ENCODE measurements at places on chromosomes 2 and 18.
A peak's percentile ranks its signal among the peaks of the same experiment; 100 is the strongest.

- DNase-seq: no peak
Measured at GRCh38 chr18:12939162-12939561, 8.6 kb upstream of the SEH1L start.

GRCh38 chr2:159290289-159290907 lies 3.9 kb upstream of the WDSUB1 start:
- no peak for DNase-seq

DNA sequence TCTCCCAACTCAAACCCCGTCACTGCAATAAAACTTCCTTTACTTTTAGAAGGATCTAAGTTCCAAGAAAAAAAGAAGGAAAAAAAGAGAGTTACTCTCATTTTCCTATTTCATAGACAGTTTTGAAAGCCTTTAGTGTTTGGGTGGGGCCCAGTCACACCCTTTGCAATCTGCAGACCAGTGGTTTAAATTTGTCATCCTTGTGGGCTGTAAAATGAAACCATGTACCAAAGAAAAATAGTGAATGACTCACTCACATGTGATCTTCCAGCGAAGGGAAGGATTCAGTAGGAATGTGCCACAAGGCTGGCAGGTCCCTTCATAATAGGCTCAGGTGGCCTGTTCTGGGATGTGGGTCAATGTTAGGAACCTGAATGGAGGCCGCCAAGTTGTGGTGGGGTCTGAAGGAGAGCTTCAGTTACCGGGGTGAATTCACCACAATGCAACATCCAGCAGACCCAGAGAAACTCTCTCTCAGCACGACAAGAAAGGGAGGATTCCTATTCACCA lies 28.3 kb downstream of the ANXA4 start:
- no peak for DNase-seq

DNA sequence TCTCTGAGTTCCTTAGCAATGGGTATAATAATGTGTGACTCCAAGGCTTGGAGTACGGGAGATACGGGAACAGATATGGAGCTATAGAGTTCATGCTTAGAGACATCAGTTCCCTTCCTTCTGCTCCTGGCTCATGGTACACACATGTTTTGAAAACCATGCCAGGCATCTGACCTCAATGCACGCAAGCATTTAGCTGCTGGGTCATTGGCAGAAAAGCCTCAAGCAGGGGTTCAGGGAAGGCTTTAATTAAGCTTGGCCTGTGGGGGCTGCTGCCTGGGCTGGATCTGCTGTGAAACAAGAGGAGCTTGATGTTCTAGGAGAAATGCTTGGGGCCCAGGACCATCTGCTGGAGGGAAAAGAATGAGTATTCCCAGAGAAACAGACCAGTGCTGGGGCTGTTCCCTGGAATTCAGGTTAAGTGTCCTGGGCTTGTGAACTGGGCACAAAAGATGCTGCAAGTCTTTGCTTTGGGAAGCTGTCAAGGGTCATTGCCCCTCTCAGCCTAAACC lies 3.2 kb downstream of the ALLC start:
- no peak for DNase-seq

- DNase-seq: no peak
Measured at GRCh38 chr2:237653776-237654558, 26.6 kb downstream of the LRRFIP1 start.

DNA sequence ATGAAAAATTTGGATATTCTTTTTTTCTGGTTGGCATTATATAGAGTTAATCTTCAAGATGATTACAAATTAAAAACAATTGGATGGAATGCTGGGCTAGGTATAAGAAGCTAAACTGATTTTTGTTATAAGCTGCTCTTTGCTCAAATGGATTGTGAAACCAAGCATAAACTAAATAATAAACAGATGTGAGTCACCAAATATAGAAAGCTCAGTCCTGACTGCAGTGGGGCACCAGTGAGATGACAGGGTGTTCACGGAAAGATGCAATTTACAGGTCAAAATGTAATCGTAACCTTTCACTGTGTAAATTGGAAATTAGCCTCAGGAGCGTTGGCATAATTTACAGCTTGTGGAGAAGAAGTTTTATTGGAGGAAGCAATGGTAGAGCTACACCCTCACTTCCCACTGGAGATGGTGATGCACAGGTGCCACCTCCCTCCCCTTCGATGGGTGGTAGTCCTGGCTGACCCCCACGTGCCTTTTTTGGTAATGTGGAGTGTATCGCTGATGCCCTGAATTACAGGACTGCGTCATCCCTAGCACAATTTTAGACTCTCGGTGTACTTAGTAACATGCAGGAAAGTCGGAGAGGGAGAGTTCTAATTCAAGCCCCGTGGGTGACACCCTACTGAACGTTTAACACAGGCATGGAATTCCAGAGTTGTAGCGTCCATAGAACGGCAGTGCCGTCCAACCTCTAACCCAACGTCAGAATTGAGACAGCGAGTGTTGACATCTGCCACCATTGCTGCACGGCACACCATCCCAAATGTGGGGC lies 73.9 kb upstream of the NFATC1 start:
- DNase-seq: peak; percentile 8

GRCh38 chr2:150889141-150889540 lies 372.5 kb downstream of the RBM43 start:
- no peak for DNase-seq

DNA sequence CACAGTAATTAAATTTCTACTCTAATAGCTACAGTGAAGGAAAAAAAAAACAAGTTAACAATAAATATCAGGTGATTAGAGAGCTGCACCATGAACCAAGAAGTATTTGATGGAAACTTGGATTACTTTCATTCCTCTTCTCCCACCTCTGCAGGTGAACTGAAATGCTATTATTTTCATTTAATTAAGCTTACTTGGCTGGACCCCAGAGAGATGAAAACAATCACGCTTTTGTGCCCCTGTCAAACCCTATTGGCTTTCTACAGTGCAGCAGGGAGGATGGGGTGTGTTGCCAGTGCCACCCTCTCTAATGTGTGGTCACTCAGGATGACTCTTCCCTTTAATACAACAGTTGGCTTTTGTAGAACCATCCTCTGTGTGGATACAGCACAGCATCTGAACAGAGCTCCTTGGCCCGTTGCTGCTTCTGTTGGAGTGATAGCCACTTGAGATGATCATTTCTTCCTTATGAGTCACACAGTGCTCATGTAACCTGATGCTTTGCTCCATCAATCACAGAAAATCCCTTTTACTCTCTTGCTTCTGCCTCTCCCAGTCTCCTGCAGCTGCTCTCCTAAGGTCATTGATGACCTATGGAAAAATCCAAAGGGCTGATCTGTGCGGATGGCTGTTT lies 5.5 kb upstream of the ARL4C start:
- no peak for DNase-seq

DNA sequence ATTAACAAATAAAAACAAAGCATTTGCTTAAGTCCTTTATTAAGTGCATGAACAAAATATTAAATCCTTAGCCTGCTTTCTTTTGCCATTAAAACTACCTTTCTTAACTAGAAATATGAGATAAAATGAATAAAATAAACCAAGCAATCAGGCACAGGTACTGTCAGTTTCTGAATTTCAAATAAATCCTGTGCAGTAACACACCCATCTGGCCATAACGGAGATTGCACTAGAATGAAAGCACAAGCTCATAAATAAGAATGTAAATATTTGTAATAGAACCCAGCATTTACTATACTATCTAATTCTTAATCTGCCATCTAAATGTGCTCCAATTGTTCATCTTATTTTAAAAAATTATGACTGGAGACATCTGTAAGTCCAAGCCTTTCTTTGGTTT lies 31.9 kb downstream of the PRKRA start:
- DNase-seq: no peak

GRCh38 chr2:24538720-24539119 lies 47.7 kb downstream of the NCOA1 start:
- no peak for DNase-seq

DNA sequence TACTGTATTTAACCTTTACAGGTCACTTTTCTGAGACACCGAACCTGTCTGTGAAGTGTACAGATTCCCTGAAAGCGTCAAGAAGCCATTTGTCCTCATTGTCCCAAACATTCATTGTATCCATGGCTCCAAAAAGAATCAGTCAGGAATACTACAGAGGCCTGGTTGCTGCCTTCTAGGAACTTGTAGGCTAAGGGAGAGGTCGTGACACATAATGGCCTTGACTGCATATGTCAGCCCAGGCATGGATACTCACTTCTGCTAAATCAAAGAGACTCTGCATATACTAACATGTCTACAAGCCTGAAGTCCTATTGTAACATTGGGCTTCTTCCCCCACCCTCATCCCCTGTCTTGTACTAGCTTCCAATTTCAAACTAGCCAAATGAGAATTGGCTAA lies 40.2 kb downstream of the ONECUT2 start:
- DNase-seq: no peak

DNA sequence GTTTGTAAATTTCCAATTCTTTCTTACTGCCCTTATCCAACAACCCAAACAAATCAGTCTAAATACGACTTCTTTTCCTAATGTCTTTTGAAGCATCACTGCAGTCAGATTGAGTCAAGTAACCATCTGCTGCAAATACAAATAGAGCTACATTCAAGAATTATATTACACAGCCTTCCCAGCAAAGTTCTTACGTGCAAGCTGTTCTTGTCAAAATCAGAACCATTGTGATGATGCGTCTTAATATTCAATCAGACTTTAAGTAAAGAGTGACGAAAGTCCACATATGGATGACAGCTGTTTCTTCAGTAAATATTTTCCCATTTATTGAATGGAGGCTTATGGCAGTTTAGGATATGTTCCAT lies 943.8 kb downstream of the LRP1B start:
- no peak for DNase-seq

DNA sequence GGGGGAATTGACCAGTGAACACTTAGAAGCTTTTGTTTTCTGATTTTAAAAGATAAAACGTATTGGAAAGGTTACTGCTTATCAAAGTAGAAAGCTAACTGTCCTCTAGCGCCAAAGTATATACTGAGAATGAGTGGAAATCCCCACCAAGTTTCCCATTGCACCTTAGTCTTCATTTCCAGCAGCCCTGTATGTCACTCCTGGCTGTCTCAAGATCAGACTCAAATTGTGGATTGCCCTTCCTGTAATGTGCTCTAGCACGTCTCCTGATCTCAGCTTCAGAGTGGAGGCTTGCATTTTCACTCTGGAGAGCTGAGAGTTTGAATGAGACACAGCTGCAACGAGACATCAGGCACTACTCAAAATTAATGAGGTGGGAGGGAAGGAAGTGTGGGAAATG lies 26.6 kb downstream of the MFF start:
- no peak for DNase-seq

DNA sequence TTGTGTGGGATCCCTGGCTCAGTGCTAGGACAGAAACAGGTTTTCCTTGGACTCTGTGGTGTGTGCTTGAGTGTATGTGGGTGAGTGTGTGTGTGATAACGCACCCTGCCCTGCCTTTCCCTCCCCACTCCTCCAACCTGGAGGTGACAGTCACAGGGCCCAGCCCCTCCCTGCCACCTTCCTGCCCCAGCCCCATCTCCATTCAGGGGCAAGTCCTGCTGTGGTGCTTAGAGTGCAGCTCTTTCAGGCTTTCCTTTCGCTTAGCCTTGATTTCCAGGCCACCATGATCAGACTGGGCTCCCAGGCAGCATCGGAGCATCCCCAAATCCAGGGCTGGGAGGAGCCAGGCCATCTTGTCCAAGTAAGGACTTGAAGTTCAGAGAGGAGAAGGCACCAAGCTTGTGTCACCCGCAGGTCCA lies 185.2 kb downstream of the ZFP36L2 start:
- no peak for DNase-seq

GRCh38 chr2:58195662-58196061 lies 45.5 kb downstream of the FANCL start:
- DNase-seq: no peak

DNA sequence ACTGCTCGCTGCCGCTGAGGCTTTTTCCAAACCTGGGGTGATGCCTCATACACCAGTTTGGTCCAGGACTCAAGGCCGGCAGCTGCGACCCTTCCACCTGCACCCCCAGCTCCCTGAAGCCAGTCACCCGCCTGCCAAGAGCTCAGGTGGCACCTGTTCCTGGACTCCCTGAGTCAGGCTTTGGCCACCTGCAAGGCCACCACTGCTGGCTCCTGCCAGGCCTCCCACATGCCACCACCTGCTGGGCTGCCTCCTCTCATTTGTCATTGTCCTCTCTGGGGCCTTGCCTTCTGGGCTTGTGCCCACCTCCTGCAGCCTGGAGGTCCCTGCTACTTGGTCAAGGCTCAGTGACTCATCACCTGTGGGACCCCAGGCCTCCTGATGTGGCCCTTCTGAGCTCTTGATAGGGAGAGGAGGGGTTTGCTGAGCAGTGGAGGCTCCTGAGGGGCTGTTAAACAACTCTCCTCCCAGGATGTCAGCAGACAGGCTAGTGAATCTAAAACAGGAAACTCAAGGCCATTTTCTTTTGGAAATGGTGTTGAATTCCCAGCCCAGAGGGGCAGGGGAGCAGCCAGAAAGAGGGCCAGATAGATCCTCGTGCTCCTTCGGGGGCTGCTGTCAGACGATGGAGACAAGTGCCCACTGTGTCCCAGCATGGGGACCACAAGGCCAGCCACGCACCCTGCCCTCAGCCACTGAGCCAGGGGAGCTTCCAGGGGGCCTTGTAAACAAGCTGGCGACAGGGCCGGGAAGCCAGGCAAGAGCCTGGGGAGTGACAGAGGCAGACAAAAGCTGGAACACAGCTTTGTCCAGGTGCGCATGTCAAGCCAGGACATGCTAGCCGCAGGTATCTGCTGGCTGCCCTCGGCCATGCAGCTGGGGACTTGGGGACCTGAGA lies 416.8 kb downstream of the LRATD1 start:
- no peak for DNase-seq

GRCh38 chr2:86413296-86414094 lies 27.7 kb upstream of the KDM3A start:
- DNase-seq: no peak

DNA sequence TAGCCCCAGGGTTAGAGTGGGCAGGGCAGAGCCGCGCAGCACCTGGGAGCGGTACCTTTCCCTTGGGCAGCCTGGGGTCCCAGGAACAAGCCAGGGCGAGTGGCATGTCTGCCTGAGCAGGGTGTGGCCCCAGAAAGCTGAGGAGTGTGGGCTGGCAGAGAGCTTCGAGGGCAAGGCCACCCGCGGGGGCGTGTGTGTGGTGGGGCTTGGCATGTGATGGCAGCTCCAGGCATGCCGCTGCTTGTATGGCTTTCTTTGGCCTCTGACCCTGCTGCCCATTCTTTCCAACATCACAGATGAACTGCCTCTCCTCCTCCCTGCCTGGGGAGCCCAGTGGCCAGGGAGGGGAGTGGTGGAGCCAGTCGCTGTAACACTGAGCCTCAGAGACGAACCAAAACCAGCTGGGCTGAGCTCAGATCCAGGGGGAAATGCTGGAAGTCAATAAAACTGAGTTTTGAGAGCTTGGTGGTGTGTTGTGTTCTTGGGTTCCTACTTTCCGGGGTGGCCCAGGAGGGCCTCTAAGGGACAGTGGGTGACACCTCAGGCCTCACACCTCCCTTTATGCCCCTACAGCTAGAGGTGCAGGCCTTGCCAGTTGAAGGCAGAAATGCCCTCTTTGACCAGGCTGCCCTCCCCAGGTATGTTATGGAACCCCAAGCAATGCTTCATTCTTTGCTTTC lies 7.4 kb downstream of the DNAJB2 start:
- peak; percentile 69 for DNase-seq

- no peak for DNase-seq
Measured at GRCh38 chr2:237092920-237093781, 7.5 kb downstream of the COPS8 start.

DNA sequence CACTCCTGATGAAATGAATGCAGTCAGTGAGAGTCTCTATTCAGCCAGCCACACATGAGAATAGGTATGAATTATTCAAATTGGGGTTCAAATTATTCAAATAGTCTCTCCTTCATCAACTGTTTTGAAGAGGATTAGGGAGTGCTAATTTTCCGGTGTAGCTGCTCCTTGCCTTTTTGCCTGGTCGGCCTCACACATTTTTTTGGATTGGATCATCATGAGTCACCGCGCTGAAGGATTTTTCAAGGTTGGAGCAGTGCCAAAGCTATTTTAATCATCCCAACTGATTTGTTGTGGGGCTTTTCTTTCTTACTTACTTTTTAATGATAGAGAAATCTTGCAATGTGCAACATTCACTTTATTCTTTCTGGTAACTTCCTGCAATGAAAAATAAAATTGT lies 2.4 kb upstream of the DTNA start:
- DNase-seq: peak; percentile 76

All from ureter (tissue), 1 donor.